ENCODE measurements at places on chromosomes 7 and 10.

GRCh38 chr7:40645197-40645596 lies 510.4 kb downstream of the SUGCT start:
- DNase-seq: no peak

- DNase-seq: no peak
Measured at GRCh38 chr10:124324451-124324850, 94.3 kb downstream of the OAT start.

- no peak for DNase-seq
Measured at GRCh38 chr7:33634606-33635005, 270.7 kb upstream of the BMPER start.

GRCh38 chr7:27751888-27752660 lies 12.1 kb downstream of the TAX1BP1 start:
- DNase-seq: no peak

GRCh38 chr7:121402701-121403100 lies 6.6 kb upstream of the FAM3C start:
- no peak for DNase-seq

DNA sequence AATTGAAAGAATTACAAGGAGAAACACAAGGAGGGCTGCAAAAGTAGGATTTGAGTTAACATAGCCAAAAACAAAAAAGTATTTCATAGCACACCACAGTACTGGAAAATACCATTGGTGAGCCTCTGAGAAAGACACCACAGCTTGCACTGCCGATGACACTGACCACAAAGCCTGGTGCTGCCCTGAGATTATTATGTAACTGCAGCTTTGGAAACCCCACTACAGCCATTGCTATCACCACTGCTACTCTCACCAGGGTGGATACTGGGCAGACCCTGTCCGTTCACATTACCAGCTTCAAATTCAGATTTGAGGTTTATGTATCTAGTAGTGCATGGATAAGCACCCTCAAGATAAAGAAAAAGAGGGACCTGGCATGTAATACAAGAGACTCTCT lies 1246.7 kb upstream of the SORCS1 start:
- DNase-seq: peak; percentile 75

GRCh38 chr7:102097601-102098161 lies 189.0 kb upstream of the SH2B2 start:
- DNase-seq: no peak

DNA sequence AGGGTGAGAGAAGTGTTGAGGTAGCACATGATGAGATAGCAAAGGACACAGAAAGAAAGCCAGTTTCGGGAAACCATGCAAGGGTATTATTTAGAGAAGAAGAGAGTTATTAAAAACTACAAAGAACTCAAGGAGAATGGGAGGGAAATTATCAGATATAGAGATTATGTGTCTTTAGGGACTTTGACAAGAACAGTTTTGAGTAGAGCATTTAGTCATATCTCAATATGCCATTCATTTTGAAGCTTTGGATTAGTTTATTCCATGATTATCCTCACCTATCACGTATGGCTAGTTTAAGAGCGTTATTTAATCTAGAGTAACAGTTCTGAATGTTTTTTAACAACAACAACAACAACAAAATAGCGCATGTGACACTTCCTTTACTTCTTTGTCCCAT lies 409.4 kb downstream of the EXOC4 start:
- DNase-seq: no peak

GRCh38 chr7:152922318-152923081 lies 162.9 kb downstream of the ACTR3B start:
- DNase-seq: no peak

DNA sequence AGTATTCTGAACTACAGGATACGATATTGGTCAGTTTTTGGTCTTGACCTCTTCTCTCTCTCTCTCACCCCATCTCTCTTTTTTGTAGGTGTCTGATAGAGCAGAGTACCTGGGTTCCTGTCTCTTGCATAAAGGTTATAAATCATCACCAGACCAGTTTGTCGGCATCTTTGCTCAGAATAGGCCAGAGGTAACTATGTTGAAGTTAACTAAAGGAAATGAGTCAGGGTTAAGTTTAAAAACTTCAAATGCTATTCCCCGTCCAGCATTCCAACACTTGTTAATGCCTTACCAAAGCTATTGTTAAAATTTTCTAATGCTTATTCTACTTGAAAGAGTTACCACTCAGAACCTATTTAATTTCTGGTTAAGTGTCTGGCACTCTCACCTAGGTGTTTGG lies 30.7 kb downstream of the ACSL5 start:
- no peak for DNase-seq

GRCh38 chr7:23472956-23473843 lies 2.9 kb upstream of the IGF2BP3 start:
- peak; percentile 28 for DNase-seq

DNA sequence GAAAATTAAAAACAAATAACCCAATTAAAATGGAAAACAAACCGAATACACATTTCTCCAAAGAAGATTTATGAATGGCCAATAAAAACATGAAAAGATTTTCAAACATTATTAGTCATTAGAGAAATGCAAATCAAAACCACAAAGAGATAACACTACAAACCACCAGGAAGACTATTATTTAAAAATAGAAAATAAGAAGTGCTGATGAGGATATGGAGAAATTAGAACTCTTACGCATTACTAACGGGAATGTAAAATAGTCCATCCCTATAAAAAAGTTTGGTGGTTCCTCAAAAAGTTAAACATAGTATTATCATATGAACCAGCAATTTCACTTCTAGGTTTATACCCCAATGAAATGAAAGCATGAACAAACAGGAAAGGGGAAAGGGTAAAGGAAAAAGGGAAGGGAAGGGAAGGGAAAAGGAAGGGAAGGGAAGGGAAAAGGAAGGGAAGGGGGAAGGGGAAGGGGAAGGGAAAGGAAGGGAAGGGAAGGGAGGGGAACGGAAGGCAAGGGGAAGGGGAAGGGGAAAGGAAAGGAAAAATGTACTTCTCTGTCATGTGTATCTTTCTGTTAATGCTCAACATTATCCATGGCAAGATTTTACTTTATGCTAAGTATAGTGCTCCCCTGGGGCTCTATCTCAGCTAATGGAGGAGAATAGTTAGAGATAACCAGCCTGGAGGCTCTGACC lies 125.3 kb upstream of the RSU1 start:
- DNase-seq: no peak

DNA sequence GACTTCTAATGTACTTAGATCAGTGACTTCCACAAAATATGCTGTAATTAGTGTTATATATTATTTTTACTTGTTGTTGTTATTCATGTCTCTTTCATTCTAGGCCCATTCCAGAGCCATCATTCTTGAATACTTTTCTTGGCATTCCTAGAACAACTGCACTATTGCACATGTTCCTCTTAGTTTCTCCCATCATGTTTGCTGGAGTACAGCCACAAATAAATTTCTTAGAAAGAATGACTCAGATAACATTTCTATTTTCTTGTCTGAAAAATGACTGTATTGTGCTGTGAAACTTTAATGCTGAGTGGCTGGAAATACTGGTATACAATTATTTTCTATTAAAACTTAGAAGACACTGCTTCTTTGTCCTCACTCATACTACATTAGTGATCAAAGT lies 651.0 kb upstream of the STEAP1 start:
- no peak for DNase-seq

GRCh38 chr10:62666275-62666674 lies 138.2 kb upstream of the ADO start:
- DNase-seq: no peak

DNA sequence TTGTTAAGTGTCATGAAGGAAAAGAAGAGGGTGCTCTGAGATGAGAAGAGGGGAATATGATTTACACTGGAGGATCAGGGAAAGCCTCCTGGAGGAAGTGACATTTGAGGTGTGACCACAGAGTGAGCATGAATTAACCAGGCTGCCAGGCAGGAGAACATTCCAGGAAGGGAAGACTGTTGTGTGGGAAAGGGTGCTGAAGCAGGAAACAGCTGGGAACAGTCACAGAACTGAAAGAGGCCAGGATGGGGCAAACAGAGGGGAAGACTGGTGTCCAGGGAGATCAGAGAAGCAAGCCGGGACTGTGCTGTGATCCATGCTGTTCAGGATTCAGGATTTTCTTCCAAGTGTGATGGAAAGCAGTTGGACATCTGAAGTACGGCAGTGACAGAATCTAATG lies 14.9 kb downstream of the HIPK2 start:
- no peak for DNase-seq

GRCh38 chr10:1230592-1231275 lies 174.5 kb downstream of the WDR37 start:
- no peak for DNase-seq

DNA sequence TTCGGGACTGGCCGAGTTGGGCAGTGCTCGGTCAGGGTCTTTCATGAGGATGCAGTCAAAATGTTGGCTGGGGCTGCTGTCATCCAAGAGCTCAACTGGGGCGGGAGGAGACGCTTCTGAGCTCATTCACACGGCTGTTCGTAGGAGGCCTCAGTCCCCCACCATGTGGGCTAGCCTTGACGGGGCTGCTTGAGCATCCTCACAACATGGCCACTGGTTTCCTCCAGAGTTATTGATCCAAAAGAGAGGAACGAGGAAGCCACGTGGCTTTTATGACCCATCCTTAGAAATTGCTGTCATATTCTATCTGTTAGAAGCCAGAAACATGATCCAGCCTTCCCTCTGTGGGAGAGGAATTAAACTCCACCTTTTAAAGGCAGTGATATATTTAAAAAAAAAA lies 68.1 kb downstream of the GTF2IRD1 start:
- DNase-seq: no peak

GRCh38 chr7:30366606-30367005 lies 82.2 kb downstream of the ZNRF2 start:
- DNase-seq: no peak

GRCh38 chr7:132603220-132603833 lies 27.1 kb upstream of the PLXNA4 start:
- DNase-seq: no peak

- DNase-seq: no peak
Measured at GRCh38 chr7:84017651-84018050, 176.9 kb downstream of the SEMA3A start.

- DNase-seq: no peak
Measured at GRCh38 chr7:22663357-22663718, 63.7 kb upstream of the IL6 start.

- no peak for DNase-seq
Measured at GRCh38 chr10:70112071-70112470, 20.6 kb downstream of the AIFM2 start.

DNA sequence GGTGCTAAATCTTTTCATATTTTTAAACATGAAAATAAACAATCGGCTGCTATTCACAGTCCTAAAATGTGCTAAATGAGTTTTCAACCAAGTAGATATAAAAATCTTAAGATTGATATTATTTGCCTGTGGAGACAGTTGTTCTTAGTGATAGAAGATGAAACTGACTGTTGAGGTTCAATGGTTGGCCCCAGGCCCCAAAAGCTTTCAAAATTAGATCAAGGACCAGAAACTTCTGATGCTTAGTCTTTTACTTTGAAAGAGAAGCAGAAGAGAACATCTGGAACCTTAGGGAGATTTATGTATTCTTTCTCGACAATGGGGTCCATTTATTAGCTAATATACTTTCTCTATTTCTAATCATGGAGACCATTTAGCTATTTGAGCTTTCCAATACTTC lies 155.8 kb downstream of the REEP3 start:
- no peak for DNase-seq

DNA sequence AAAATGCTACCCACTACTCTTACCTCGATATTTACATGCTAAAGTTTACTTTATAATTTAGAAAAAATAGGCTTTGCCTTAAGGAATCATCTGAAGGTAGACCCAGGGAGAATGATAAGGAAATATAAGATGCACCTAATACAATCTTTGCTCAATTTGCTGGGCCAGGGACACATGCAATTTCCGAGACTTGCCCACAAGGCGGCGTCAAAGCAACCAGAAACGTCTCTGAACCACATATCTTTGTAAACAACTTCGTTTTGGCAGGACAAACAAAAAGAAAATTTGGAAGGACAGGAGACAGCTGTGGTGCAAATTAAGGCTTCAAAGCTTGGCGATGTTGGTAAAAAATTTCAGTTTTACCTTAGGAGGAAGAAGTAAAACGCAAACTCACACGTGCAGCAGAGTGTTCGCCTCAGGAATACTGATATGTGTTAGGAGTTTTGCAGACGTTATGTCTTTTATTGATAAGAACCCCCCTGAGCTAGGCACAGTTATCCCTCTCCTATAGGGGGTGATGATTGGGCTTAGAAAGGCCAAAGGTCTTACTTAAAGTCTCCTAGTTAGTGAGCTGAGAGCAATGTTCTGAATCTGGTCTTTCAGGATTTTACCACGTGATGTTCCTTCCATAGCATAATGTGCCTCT lies 134.3 kb downstream of the PRKCQ start:
- DNase-seq: peak; percentile 30

DNA sequence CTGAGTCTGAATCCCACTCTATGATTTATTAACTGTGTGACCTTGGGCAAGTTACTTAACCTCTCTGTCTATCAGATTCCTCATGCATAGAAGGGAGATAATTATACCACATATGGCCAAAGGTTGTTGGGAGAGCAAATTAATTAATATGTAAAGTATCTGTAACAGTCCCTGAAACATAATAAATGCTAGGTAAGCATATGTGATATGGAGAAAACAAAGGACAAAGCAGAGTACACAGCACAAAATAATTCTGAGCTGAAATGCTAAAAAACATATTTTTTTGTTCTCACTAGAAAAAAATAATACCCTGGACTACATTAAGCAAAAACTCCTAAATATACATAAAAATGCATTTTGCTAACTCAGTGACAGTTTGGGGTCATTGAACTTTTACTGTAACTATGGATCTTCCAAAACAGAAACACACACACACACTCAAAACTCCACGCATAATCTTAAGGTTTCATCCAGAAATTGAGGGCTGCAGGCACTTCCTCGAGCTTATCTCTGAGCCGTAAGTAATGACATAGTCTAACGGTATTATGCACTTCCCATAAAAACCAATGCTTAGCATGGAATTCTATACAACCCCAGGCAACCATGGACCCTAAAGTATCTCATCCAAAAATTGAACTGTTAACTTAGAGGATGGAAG lies 201.7 kb upstream of the PTN start:
- no peak for DNase-seq

DNA sequence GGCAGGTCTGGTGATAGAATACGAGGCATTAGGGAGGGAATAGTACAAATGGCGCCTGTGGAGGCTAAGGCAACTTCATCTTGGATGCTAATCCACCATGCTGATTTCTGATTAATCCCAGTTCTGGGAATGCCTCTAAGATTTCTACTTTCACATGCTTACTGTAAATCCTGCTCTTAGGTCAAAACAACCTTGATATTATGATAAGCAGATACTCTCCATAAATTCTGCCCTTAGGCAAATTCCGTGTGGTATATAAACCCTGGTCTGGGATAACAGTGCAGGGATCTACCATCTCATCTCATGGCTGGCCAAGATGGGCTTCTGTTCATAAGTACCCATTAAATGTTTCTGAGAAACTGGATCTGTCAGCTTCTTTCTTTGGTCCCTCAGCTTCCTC lies 11.4 kb upstream of the NEUROG3 start:
- no peak for DNase-seq

Data from hematopoietic multipotent progenitor cell (in vitro differentiated cells).